ENCODE measurements at places on chromosomes 16 and 17.

GRCh38 chr17:31882571-31882970, 18.9 kb downstream of the UTP6 start:
- no peak for DNase-seq

- no peak for DNase-seq
Measured at GRCh38 chr17:81306898-81307510, 11.9 kb upstream of the SLC38A10 start.

DNA sequence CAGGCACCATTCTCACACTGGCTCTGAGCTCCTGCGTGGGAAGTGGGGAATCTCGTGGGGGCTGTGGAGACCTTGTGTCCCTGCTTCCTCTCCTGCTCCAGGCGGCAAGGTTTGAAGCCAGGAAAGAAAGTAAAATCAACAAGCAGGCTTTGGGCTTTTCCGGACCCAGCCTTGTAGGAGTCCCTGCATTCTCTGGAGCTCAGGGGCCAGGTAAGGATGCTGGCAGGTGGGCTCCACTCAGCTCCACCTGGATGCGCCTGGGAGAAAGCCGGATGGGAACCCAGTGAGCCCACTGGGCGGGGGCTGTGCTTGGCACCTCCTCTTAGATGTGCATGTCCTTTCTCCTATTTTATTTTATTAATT, 362.5 kb downstream of the SEC14L1 start:
- no peak for DNase-seq

DNA sequence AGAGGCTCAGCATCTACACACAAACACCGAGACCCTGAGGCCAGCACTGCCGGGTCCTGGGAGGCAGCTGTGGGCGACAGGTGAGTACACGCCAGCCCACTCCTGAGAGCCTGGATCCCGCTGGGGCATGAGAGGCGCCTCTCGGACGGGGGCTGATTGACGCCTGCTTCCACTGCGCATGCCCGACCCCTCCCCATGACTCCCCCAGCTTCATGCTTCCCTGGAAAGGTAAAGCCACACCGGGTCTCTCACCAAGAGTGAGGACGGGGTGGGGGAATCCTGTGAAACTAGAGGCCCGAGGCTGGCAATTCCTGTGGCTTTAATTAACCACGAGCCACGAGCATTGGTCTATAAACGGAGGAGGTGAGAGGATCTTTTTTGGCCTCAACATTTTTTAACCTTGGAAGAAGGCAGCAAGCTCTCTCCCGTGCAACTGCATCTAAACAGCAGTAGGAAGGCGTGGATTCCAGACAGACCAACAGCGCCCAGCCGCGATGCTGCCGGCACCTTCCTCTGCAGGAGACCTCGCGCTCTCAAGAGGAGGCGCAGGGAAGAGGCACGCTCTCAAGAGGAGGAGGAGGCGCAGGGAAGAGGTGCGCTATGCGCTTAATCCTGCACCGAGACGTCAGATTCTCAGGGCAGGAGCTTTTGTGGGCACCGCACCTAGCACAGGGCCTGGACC, 71.8 kb upstream of the METRNL start:
- no peak for DNase-seq

- no peak for DNase-seq
Measured at GRCh38 chr17:58284613-58285421, 4.1 kb upstream of the MPO start.

GRCh38 chr16:66740533-66740932, 10.9 kb downstream of the DYNC1LI2 start:
- DNase-seq, result no peak

- DNase-seq, result no peak
Measured at GRCh38 chr16:48210747-48211146, 33.4 kb upstream of the LONP2 start.

DNA sequence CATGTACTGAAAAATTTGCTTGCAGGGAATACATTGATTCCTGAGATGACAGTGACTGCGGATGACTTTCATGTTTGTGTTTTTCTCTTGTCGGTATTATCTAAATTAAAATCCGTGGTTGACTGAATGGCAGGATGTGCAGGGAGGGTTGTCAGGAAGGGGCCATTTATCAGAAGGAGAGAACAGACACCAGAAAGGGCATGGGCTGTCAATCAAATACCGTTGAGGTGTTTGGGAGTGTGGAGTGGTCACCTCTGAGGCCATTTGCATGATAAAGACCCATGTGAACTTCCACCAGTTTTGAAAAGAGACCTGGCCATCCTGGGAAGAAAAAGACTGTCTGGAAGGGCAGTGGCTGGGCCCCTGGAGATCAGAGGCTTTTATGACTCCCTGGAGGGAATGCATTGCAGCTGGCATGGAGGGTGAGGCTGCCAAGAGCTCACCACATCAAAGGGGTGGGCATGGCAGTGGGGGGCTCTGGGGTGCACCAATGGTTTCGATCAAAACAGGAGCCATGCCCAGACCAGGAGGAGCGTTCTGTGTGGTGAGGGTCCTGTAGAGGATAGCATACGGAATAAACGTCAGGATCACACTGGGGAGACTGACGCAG, 67.1 kb downstream of the CYLD start:
- no peak for DNase-seq

GRCh38 chr17:49784636-49785035, 3.8 kb upstream of the KAT7 start:
- DNase-seq, result no peak

- no peak for DNase-seq
Measured at GRCh38 chr16:56606071-56606475, 2.3 kb upstream of the MT2A start.

GRCh38 chr17:49082231-49082630, 50.3 kb upstream of the B4GALNT2 start:
- no peak for DNase-seq

DNA sequence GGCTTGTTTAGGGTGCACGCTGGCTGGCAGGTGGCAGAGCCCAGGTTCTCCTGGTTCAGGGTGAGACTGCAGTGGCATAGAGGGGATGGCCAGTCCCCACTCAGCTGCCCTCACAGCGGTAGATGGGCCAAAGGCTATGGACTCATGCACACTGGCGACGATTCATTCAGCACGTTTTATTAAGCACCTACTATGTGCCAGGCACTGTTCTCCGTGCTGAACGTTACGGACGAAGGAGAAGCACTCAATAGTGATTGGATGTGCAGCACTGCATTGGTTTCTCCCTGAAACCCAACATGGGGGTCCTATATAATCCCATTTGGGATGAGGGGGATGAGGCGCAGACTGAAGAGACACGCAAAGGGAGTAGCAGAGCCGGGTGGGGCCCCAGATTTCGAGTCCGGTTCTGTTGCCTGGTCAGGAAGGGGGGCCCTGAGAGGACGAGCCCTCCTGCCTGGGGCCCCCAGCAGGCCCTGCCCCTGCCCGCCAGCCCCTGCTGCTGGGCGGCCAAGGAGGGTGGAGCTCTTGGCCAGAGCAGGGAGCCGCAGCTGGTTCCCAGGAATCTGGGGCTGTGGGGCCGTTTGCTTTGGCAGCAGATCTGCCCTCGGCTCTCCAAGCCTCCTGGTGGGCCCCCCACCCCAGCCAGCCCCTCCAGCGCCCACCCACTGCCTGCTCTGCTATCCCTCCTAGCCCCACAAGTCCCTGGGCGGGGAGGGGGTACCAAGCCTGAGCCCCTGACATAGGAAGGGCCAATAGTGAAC, 8.8 kb downstream of the GLIS2 start:
- no peak for DNase-seq

GRCh38 chr17:2847381-2848333, 51.4 kb downstream of the RAP1GAP2 start:
- DNase-seq, result no peak

GRCh38 chr17:71846561-71847110, 274.2 kb upstream of the SOX9 start:
- no peak for DNase-seq

GRCh38 chr17:56777859-56778258, 55.9 kb downstream of the C17orf67 start:
- no peak for DNase-seq

GRCh38 chr16:81578636-81579413, 134.2 kb downstream of the CMIP start:
- no peak for DNase-seq
